ENCODE measurements at places on chromosomes 6 and 20. TPM values are rescaled to one million over a fixed set of nuclear protein-coding genes. Genes with fewer than 3 reads are reported as not detected.
A peak's percentile ranks its signal among the peaks of the same experiment; 100 is the strongest.

GRCh38 chr6:33123732-33124524 is 48.1 kb downstream of the HLA-DPB1 start:
- DNase-seq = no peak

DNA sequence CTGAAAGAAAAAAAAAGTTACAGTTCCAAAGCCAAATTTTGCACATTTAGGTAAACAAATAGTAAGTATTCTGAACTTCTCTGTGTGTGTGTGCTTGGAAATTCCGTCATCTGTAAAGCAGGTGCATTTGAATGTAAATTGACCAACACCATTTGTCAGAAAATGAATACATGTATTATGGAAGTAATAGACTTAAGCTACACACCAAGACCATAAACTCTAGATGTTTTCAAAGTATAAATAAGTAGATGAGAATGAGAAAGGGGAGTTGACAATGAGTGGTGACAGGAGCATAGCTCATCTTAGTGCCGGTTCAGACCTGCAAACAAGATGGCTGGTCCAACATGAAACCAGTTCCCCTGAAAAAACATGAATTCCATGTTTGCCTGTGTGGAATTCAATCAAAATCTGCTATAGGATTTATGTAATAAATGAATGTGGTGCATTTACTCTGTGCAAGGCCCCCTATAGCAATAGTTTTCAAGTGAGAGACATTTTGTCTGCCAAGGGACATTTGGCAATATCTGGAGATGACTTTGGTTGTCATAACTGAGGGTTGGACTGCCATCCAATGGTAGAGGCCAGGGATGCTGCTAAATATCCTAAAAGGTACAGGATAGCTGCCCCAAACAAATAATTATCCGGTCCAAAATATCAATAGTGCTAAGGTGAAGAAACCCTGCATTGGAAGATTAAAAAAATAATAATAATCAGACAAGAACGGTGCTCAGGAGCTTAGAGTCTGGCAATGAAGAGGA is 11.0 kb upstream of the FILIP1 start:
- DNase-seq = no peak

- DNase-seq = no peak
Observed at GRCh38 chr20:61699495-61700374, 365.9 kb downstream of the TAF4 start.

DNA sequence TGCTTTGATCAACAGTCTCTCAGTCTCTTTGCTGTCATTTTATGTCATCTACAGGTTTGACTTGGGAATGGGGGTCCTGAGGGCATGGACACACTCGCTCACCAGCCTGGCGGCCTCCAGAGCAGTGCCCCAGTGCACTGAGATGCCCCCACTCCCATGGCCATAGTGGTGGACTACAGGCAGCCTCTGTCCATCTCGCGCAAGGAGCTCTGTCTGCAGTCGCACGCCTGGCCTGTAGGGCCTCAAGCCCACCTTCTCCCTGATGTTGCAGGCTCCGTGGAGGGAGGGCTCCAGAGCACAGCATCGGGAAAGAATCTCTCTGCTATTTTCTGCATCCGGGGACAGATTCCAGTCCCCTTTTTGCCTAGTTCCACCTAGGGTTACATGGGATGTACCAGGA is 22.6 kb downstream of the DDO start:
- no peak for DNase-seq

DNA sequence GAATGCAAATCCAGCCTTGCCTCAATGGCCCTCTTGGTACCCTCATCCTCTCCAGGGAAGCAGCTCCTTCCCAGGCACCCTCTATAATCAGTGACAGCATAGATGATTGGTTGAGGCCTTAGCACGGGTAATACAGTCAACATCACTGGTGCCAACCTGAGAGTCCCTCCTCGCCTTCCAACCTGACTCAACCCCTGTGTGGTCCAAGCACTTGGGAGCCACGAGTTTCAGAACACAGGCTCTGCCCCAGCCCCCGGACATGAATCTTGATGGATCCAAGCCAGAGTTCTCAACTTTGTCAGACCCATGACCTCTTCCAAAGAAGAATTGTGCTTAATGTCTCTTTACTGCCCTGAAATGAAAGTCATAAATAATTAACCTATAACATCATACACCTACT is 213.9 kb downstream of the PREX1 start:
- no peak for DNase-seq

Gene LY6G5C
- 1.1 TPM for total RNA-seq

GRCh38 chr6:17740559-17741220 is 34.0 kb upstream of the NUP153 start:
- no peak for DNase-seq

GRCh38 chr6:118350881-118351430 is 197.1 kb upstream of the PLN start:
- peak; percentile 9 for DNase-seq

- DNase-seq = no peak
Observed at GRCh38 chr6:53671111-53671510, 5.6 kb upstream of the KLHL31 start.

GRCh38 chr6:65569505-65569904 is 137.5 kb downstream of the EYS start:
- no peak for DNase-seq

DNA sequence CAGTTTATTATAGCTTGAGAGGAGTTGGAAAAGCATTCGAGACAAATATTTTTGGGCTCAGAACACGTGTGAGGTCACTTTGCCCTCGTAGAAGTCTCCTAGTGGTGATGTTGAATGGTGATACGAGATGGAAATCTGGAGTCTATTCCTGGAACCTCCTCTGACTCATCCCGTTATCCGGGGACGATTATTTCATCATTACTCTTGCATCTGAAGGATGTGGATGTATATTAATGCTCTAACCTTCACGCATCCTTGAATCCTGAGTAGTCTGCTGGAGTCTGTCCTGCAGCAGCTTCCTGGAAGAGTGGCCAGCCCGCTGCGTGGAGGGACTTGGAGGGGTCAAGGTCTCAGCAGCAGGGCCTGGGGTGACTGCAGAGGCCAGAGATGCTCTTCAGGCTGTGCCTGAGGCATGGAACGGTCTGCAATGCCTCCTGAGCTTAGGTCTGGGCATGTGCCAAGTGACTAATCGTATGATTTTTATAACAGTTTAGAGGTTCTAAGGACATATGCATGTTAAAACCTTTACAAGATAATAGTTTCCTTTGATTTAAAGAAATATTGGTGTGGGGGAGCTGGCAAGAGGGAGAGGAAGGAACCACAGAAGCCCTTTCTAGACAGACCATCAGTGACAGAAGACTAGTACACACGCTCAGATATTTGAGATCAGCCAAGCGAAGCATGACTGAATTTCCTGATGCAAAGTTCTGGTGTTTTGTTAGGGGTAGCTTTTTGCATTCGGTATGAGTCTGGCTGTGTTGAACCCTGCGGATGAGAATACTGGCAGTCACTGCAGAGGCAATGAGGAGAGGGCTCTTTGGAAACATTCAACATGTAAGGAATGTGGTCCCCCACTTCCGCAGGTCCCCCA is 400.2 kb downstream of the QKI start:
- no peak for DNase-seq

DNA sequence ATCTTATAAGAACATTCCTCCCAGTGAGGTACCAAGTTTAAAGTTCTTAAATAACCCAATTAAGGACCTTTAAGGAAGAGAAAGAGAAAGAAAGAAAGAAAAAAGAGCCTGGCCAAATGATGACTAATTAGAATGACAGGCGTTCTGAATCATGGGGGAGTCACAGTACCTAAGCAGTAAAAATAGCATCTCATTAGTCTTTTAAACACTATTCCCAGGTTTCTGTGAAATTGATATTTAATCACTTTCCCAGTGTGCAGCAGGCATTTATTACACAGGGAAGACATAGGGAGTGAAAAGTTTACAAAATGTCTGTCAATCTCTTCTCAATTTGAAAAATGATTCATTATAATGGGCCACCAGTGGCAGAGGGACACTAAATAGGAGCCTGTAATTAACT is 251.4 kb upstream of the MANEA start:
- DNase-seq = peak; percentile 38

Gene PKIB
- 2.9 TPM for total RNA-seq

Data from foreskin keratinocyte (primary cell).